Posterior vena cava (tissue), 2 donors: ENCODE measurements at places on chromosomes 1 and 21. TPM values are rescaled to one million over a fixed set of nuclear protein-coding genes. Genes with fewer than 3 reads are reported as not detected.
A peak's percentile ranks its signal among the peaks of the same experiment; 100 is the strongest.

DNA sequence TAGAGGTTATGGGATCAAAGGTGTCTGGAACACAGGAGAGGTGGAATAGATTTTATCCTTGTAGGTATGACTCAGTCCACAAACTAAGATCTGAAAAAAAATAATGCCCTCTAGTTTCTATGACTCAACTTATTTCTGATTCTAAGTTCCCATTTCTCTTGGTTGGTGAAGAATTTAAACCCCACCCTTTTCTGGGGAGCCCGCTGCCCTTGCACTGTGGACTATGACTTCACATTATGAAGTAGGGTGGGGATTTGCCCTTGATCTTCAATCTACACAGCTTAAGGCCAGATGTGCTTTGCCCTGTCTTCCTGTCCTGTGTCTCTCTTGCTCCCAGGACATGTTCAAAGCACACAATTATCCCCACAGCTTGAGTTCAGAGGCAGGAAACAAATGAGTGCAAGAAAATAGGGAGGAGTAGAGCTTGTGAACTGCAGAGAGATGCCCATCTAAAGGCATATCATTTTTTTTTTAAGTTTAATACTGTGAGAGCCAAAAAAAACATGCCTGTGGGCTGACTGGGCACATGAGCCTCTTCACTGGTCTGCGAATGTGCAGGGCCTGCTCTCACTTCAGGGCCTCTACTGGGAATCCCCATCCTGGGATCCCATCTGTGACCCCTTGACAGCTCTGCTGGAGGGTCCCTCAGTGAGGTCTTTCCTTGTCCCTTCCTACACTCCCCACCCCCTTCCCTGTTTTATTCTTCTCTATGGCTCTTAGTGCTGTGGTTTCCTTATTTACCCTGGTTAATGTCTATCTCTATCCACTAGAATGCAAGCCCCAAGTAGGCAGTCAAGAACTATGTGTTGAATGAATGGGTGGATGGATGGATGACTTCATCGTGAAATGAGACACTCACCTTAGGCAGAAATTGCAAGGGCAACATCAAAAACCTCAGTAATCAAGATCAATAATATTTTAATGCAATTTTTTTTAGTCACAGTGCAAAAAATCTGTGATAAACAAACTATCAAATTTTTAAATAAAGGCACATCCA, 61.5 kb downstream of the CD58 start:
- DNase-seq, result no peak

DNA sequence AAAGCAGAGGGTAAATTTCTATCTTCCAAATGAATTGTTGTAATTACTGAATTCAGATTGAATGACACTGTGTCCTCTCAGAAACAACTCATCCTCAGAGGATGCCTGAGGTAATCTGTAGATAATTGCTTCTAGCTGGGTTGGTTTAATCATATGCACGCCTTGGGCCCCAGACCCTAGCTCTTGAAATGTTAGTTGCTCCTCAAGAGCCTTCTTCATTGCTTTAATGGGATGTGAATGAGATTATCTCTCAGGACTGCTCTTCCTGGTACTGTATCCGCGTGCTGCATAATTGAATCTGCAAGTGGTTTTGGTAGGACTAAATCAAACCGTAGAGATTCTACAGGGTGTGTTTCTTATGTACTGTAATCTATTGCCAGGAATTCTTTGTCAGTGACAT, 569.3 kb upstream of the NEGR1 start:
- no peak for DNase-seq

- DNase-seq, result peak; percentile 6
These were observed 16.5 kb upstream of the PKP1 start for GRCh38 chr1:201266774-201267173.

GRCh38 chr1:155219592-155220031, 11.1 kb downstream of the MTX1 start:
- no peak for DNase-seq

Gene NCMAP
- total RNA-seq, result not detected
